ENCODE measurements at places on chromosomes 5 and 9.

DNA sequence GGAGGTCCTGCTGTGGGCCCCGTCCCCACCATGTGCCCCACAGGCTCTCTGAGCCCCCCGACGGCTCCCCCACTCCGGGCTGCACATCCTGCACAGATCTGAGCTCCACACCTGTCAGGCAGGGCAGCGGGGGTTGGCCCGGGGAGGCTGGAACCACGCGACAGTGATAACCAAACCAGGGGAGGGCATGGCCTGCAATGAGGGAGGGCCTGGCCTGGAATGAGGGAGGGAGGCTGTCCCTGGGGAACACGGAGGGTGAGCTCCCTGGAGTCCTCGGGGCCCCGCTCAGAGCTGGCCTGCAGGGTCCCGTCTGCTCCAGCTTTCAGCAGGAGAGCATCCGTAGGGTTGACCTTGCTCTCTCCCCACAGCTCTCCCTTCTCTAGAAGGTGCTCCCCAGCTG lies 30.5 kb downstream of the SLC9A3 start:
- DNase-seq: no peak

DNA sequence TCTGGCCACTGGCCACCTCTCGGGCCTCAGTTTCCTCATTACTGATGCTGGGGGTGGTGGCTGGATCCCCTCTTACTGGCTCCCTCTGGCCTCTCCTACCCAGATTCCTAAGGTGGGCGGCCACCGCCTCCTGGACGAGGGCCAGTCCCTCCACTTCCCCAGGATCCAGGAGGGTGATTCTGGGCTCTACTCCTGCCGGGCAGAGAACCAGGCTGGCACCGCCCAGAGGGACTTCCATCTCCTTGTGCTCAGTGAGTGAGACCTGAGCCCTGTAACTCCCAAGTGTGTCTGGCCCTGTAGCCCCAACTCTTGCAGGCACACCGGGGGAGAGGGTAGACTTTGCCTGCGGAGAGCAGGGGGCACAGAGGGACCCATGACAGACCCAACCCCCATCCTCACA lies 83.3 kb downstream of the HMCN2 start:
- DNase-seq: no peak

DNA sequence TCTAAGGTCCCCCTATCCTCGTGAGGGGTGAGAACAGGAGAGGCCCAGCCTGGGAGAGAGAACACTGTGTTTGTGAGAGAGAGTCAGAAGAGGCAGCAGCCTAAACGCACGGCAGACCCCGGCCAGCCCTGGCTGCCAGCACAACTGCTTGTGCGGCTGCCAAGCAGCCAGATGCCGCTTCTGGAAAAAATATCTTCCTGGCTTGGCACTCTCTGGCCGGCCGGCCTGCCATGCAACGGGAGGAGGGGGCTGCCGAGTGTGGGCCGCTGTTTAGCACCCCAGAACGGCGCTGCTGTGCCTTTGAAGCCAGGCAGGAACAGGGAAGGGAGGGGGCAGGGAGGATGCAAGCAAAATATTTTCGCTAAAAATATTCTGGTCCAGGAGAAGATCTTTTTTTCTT lies 105.0 kb downstream of the FGF18 start:
- DNase-seq: no peak

- DNase-seq: no peak
Measured at GRCh38 chr5:180291234-180291940, 496 bp downstream of the MAPK9 start.

DNA sequence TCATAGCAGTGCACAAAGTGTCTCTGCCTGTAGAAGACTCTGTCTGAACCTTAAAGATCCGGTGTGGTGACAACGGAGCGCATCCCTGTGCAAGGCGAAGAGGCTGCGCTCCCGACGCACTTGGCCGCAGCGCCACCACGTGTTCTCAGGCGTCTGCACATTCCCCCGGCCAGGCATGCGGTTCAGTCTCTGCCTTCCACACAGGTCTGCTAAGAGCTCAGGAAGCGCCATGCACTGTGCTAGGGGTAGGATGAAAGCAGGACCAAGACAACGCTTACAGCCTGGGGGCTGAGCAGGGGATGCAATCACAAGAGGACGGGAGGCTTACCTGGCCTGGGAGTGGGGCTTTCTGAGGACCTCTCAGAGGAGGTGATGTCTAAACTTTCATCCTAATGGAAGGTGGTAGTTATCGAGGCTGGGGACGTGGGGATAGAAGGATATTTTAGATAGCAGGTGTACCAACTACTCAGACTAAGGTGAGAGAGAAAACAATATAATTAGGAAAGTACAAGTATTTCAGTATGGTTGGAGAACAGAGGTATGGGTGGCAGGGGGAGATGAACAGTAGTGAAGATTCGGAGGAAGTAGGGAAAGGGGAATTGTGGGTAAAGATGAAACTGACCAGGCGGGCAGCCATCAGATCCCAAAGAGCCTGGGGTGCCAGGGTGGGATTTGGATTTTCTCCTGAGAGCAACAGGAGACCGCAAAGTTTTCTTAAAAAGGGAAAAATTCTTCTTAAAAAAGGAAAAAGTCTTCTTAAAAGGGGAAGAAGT lies 13.3 kb downstream of the CAPSL start:
- peak; percentile 66 for DNase-seq

DNA sequence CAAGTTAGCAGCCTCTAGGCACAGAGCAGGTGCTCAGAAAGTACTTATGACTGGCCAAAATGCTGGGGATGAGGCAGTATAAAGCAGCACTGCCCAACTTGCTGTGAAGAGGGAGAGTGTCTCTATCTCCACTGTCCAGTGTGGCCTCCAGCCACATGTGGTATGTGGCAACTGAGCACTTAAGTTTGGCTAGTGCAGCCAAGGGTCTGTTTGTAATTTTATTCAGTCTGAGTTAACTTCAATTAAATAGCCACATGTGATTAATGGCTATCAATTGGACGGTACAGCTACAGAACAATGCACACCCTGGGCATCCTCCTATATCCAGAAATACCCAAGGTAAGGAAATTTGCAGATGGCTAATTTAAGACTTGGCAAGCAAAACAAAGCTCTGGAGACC lies 26.9 kb downstream of the ROR2 start:
- no peak for DNase-seq

DNA sequence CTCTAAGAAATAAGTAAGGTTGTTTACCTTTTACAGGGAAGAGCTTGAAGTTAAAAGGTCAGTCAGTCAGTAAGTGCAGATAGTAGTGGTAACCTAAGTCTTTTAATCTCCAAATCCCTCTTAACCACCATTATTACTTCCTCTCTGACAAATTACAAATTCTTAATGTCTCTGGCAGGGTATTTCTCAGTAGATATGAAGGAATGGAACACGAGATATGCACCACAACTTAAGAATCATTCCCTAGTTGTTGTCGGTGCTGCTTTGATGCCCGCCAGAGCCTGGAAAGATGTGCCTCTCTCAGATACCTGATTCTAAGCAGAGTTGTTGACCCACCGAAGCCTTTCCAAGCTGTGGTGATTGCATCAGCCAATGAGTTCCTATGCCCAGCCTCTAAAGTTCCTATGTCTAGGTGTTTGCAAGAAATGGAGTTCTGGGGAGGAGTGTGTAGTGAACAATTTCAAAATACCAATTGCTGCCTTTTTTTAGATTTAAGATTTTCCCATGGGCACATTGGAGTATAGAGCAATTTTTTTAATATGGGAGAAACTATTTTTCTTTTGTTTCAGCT lies 78.5 kb downstream of the CD180 start:
- no peak for DNase-seq

DNA sequence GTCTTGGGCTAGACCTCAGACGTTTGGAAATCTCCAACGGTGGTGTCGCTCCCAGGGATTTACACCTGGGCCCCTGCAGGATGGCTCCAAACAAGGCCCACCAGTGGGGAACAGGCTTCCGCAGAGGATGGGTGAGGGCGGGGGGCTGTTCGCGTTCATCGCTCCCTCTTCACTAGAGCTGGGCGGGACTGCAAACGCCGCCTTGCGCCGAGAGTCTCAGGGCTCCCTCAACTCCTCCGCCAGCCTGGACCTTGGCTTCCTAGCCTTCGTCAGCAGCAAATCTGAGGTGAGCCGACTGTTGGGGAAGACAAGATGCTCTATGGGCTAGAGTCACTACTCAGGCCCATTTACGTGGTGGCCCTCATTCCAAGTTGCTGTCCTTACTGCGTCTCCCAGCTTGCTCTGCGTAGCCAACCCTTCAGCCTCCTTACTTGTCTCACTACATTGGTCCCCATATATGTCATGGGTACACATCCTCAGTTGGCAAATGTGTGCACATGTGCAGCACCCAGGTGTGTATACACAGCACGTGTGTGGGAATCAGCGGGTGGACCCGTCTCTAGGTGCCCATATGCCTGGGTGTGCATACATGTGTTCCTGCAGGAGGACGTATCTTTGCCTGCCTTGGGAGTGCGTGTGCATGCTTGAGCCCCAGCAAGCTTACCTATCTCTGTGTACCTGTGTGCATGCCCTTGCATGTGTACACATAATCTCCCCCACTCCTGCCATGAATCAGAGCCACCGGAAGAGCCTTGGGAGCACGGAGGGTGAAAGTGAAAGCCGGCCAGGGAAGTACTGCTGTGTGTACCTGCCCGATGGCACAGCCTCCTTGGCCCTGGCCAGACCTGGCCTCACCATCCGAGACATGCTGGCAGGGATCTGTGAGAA lies 10.5 kb downstream of the RGS14 start:
- DNase-seq: no peak

GRCh38 chr5:134142806-134143205 lies 28.3 kb downstream of the TCF7 start:
- no peak for DNase-seq

- no peak for DNase-seq
Measured at GRCh38 chr9:137619240-137620047, 639 bp downstream of the EHMT1 start.

- no peak for DNase-seq
Measured at GRCh38 chr5:196350-196749, 5.1 kb downstream of the LRRC14B start.

DNA sequence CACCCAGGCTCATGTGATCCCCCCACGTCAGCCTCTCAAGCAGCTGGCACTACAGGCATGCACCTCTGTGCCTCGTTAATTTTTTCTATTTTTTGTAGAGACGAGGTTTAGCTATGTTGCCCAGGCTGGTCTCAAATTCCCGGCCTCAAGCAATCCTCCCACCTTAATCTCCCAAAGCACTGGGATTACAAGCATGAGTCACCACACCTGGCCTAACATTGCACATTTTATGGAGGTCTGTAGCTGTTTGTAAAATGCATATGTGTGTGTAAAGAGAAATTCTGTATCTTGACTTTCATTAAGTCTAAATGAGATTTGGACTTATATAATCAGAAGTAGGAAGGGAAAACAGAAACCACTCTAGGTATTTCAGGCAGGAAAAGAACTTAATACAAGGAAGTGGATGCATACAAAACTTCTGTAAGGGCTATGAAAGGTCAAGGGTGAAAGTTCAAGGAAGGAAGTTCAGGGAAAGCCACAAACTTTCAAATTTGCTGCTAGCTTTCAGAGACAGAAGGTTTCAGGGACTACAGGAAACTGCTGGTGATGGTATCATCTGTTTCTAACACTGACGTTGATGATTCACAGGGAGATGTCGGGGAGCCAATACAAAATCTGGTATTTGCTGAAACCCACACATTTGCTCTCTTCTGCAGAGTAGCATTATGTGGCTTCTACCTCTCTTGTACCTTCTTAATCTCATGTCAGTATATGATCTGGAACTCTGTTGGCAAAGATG lies 209.4 kb downstream of the PIK3R1 start:
- DNase-seq: no peak

DNA sequence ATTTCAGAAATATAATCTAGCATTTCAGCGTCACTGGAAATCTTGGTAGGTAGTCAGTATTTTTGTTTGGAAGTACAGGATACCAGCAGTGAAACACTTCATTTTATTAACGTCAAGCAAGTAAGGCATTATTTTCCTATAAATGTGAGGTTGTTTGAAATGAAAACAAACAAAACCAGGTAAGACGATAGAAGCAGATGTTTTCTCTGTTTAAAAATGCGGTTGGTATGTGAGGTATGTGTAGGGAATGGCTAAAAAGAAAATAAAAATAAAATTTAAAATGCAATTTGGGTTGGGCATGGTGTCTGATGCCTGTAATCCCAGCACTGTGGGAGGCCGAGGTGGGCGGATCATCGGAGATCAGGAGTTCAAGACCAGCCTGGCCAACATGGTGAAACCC lies 16.1 kb downstream of the GDA start:
- DNase-seq: no peak

DNA sequence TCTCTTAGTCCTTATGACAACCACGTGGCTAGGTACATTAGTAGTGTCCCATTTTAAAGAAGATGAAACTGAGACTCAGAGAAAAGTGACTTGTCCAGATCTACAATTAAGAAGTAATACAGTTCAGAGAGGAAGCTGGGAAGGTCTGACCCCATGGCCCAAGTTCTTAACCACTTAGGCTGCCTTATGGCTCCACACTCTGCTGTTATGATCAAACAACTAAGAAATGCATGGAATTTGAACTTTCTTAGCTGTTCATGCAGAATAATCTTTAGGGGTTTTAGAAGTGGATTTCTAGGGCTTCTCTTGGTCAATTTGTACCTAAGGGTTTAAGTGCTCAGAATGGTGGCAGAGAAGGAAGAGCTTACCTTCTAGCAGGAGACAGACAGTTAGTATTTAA lies 128.0 kb upstream of the MSX2 start:
- DNase-seq: no peak

GRCh38 chr9:101468116-101468515 lies 32.5 kb upstream of the ALDOB start:
- no peak for DNase-seq

DNA sequence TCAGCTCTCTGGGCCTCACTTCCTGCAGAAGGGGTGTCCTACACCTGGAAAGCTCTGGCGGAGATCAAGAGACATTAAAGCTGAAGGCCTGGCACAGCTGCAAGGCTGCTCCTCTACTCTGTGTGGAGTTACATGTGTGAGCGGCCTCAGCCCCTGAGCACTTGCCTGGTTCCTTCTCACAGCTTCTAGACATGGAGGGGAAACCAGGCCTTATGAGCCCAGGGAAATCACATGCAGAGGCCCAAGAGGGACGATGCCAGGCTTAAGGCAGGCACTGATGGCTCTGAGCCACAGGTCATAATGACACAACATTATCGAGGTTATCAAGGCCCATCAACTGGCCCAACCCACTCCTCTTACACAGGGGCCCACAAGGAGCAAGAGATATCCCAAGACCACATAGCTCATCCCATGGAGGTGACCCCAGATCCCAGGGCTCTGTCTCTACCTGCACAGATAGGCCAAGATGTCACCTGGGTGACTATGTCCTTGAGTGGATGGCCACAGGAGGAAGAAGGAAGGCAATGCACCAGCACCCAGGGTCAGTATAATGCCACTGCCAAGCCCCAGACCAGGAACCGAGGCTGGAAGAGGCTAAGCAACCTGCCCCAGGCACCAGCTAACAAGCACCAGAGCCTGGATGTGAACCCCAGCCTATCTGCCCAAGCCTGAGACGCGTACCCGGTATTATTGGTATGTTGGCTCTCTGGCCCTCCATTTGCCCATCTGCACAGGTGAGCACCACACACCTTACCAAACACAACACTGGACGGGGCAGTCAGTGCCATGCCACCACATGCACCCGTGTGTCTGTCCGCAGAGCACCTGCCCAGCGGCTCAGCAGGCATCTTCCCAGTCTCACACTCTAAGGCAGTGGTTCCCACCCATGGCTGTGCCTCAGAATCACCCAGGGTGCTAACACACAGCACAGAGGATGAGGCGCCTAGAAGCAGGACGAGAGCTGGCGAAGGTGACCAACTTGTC lies 143.3 kb downstream of the GABBR2 start:
- DNase-seq: no peak

GRCh38 chr9:99436616-99437015 lies 214.5 kb downstream of the SEC61B start:
- DNase-seq: no peak

GRCh38 chr5:51242456-51242855 lies 140.8 kb upstream of the ISL1 start:
- DNase-seq: no peak
